ENCODE measurements at places on chromosomes 13 and 19.

GRCh38 chr13:106796280-106797047, 228.5 kb upstream of the ARGLU1 start:
- peak; percentile 4 for DNase-seq

GRCh38 chr19:42086770-42087550, 11.0 kb downstream of the ZNF574 start:
- DNase-seq = no peak

DNA sequence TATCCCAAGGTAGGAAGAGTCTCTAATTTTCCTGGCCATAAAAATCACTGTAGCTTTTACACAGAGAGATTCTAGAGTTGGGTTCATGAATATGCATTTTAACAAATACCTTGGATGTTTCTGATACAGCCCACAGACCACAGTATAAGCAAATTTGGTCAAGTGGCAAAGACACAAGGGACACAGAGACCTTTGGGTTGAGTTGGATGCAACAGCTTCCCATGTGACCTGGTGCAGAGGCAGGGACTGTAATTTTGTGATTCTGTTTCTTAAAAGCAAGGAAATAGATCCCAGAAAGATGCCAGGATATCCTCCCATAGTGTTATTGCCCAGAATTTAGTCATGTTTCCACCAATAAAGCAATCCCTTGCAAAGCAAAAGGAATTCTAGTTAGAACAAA, 27.0 kb downstream of the FPR3 start:
- no peak for DNase-seq

DNA sequence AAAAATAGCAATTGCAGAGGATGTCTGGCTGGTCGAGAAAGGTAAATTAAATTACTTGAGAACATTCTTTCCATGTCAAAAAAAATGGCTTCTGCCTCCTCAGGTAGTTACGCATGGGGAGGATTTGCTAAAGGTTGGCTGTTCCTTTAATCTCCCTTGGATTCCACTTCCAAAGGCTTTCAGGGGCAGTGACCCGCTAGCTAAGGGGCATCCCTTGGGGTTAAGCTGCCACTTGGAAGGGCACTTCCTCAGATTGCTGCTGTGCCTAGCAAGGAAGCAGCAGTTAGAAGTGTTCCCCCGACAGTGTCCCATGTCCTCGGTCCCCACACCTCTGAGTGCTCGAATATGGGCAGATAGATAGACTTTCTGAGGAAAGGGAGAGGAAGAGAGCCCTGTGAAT, 108.5 kb downstream of the RGCC start:
- DNase-seq = no peak

- no peak for DNase-seq
These were observed 70.7 kb downstream of the RGCC start for GRCh38 chr13:41528021-41528420.

- no peak for DNase-seq
These were observed 37.0 kb upstream of the IGFL4 start for GRCh38 chr19:46077815-46078167.

- DNase-seq = no peak
These were observed 22.8 kb upstream of the ZBTB7A start for GRCh38 chr19:4089400-4089908.

DNA sequence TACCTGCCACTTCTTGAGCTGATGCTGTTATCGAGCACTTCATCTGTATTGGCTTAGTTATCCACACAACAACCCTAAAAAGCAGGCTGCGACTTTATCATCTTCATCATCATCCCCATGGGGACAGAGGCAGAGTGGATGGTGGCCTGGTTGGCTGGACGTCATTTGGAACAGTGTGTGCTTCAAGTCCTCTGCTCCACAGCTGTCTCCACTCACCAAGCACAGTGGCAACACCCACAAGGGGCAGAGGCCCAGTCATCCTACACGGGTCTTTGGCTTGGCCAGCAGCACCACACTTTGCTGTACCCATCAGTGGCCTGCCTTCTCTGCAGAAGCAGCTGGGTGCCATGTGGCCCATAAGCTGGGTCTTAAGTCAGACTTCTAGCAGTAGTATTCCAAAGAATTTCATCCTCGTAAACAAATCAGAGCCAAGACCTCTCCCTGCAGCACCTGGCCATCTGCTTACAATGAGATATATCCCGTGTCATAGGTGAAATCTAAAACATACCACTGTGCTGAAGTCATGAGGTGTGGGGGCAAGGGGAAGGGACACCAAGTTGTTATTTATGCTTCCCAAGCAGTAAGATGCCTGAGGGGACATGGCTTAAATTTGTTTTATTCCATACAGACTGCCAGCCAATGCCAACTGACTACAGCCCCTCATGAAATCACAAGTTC, 47.9 kb upstream of the EPHX3 start:
- peak; percentile 38 for DNase-seq
